Upper lobe of right lung (tissue), 1 donor: ENCODE measurements at places on chromosomes 6 and 20.

- DNase-seq, result no peak
Observed at GRCh38 chr20:34389954-34390555, 27.0 kb downstream of the ITCH start.

- DNase-seq, result no peak
Observed at GRCh38 chr20:11936157-11936556, 18.5 kb downstream of the BTBD3 start.

DNA sequence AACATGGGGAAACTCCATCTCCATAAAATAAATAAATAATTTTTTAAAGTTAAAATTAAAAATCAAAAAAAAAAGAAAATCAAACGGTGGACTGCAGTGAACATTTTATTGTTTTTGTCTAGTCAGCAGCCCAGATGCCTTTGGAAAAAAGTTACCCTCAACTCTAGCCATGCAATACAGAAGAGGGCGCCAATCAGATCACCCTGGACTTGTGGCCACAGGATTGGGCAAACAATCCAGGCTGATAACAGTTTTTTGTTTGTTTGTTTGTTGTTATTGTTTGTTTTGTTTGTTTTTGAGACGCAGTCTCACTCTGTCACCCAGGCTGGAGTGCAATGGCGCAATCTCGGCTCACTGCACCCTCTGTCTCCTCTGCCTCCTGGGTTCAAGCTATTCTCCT, 30.5 kb upstream of the NELFCD start:
- DNase-seq, result no peak

DNA sequence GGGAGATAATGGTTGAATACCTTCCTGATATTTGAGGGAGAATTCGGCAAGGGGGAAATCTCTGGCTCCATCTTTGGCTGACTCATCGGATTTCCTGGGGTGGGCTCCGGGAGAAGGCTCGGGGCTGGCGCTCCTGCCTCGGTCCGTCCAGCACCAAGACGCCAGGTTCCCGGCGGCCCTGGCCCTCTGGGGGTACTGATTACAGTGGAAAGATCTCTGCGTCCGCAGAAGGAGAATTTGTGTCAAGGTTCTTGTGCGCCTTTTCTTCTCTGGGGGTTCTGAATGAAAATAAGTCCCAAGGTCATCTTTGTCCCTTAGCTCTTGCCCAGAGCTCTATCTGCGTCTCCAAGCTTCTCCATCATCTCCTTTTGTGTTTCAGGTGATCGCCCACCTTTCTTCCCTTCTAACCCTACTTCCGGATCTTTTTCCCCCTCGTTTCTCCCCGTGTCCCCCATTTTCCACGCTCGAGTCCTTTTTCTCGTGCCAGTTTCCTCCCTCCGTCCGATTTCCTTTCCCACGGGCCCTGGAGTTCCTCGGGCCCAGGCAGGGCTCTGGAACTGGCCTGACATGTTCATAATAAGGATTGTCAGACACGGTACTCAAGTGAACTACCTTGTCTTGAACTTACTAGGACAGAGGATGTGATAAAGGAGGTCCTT, 11.6 kb downstream of the NRN1 start:
- no peak for DNase-seq

GRCh38 chr20:17456279-17456678, 74.9 kb downstream of the BFSP1 start:
- DNase-seq, result no peak

DNA sequence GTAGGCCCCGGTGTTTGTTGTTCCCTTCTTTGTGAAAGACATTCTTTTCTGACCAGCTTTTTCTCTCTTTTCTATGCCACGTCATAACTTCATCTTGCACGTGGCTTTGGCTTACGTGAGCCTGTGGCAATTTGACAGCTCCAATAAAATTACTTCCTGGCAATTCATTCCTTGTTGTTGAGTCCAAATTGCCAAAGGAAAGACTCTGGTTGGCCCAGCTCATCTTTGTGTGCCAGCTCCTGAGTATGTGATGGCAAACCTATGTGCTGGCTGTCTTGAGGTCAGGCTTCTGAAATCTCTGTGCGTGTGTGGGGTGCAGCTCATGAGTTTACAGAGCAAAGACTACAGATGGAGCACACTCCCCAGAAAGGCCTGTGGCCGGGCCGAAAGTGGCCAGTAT, 272.5 kb upstream of the SGK1 start:
- no peak for DNase-seq

- no peak for DNase-seq
Observed at GRCh38 chr20:64056889-64057627, 5.9 kb upstream of the TCEA2 start.

GRCh38 chr6:125829433-125829832, 38.7 kb downstream of the NCOA7 start:
- no peak for DNase-seq

- DNase-seq, result no peak
Observed at GRCh38 chr6:35419417-35419816, 32.7 kb upstream of the FANCE start.

- no peak for DNase-seq
Observed at GRCh38 chr20:62675877-62676260, 32.8 kb upstream of the NTSR1 start.

DNA sequence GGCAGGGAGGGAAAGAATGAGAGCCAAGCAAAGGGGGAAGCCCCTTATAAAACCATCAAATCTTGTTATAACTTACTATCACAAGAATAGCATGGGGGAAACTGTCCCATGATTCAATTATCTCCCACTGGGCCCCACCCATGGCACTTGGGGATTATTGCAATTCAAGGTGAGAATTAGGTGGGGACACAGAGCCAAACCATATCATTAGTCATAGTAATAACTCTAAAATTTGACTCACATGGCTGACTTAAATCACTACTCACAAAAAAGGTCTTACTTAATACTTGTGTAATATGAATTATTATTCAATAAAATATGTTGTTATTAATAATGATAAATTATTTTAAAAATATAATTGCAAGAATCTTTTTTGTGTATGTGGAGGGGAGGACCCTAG, 178.1 kb upstream of the TCF21 start:
- no peak for DNase-seq

DNA sequence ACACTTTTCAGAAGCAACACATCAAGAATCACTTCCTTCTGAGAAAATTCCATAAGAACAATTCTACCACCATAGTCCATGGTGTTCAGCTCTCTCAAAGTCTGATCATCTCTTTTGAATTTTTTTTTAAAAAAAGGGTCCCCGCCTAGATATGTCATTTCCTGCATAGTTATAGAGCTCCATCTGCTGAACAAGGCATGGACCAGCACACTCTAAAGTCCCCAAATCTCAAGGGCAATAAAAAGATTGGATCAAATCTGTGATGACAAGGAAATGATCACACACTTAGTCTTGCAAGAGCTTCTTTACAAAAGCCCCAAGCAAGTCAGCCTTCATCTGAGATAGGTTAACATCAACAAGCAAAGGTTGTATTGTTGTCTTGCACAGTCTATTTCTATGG, 100.7 kb upstream of the STMND1 start:
- no peak for DNase-seq

DNA sequence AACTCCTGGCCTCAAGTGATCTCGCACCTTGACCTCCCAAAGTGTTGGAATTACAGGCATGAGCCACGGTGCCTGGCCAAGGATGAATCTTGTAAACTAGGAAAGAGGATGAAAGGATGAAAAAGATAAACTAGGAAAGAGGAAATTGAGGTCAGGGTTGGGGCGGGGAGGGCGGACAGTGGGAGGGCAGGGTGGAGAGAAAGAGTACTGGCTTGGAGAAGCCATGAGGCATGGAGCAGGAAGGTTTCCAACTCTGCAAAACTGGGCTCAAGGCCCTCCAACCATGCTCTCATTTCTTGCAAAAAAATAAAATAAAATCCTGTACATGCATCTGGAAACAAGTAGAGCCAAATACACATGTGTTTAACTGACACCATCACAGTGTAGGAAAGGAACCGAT, 256.6 kb upstream of the SGK1 start:
- no peak for DNase-seq

DNA sequence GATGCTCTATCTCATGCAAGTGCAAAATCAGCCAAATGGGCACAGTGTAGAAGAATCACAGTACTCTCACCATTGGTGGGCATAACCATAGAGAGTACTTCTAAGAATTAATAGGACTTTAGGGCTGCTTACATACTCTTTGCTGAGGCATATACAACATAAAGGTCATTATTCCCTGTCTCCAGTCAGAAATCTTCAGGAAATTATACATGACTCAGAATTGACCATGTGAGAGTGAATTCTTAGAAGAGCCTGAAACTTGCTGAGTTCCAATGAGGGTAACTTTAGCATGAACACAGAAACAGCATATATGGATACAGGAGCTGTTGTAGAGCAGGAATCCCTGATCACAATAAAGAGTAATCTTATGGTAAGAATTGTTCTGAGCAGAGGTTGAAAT, 498.7 kb downstream of the TENT5A start:
- DNase-seq, result no peak

- no peak for DNase-seq
Observed at GRCh38 chr6:20655317-20655716, 121.1 kb downstream of the CDKAL1 start.

GRCh38 chr20:18802012-18802634, 11.5 kb upstream of the SCP2D1 start:
- DNase-seq, result no peak

GRCh38 chr6:111711476-111711875, 105.8 kb upstream of the TRAF3IP2 start:
- no peak for DNase-seq

DNA sequence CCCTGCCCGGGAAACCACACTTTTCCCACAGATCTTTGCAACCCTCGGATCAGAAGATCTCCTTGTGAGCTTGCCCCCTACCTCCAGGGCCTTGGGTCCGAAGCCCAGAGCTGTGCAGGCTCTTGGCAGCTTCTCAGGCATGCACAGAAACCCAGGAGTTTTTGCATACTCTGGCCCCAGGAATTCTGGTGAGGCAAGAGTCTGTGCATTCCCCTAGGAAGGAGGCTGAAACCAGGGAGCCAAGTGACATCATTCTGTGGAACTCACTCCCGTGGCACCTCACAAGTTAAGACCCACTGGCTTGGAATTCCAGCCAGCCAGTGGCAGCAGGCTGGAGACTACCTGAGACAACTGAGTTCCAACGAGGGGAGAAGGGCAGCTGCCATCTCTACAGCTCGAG, 100.1 kb downstream of the TNFRSF21 start:
- no peak for DNase-seq

- DNase-seq, result no peak
Observed at GRCh38 chr6:85461798-85462170, 11.9 kb downstream of the NT5E start.

- no peak for DNase-seq
Observed at GRCh38 chr6:37303891-37304503, 46.1 kb upstream of the TMEM217 start.

- no peak for DNase-seq
Observed at GRCh38 chr20:40982415-40983145, 46.0 kb upstream of the TOP1 start.

- no peak for DNase-seq
Observed at GRCh38 chr20:20719411-20719810, 7.0 kb upstream of the RALGAPA2 start.

GRCh38 chr6:168188369-168189199, 109.6 kb upstream of the FRMD1 start:
- no peak for DNase-seq

DNA sequence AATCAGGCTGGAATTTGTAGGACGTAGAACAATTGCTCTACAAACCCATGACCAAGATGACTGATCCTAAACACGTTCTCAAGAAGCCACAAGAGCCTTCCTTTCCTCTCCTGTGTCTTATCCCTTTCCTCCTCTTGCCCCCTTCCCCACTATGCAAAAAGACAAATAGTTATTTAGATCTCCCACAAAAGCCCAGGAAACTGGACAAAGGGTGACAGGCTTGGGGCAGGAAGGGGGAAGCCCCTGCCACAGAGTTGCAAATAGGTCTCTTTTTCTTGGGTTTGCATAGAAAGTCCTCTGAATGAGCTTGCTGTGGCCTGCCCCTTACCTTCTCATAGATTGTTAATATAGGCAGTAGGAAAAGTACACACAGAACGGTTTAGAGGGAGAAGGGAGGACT, 377.1 kb upstream of the BTBD3 start:
- no peak for DNase-seq

DNA sequence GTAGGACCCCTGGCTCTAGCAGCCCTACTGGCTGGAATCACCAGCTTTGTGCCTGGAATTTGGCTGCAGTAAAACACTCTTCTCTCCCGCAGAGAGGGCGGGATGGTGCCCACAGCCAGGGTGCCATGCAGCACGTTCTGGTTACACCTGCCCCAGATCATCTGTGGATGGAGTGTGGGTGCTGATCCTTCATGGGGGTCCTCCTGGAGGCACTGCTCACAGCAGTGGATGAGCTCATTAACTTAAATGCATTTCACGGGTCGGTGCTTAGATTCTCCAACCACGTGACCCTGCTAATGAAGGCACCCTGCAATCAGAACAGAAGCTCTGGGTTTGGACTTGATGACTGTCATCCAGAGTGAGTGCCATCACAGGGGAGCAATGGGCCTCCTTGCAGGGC, 138.6 kb upstream of the AFDN start:
- DNase-seq, result no peak

- no peak for DNase-seq
Observed at GRCh38 chr20:15113144-15113773, 775.8 kb upstream of the FLRT3 start.

DNA sequence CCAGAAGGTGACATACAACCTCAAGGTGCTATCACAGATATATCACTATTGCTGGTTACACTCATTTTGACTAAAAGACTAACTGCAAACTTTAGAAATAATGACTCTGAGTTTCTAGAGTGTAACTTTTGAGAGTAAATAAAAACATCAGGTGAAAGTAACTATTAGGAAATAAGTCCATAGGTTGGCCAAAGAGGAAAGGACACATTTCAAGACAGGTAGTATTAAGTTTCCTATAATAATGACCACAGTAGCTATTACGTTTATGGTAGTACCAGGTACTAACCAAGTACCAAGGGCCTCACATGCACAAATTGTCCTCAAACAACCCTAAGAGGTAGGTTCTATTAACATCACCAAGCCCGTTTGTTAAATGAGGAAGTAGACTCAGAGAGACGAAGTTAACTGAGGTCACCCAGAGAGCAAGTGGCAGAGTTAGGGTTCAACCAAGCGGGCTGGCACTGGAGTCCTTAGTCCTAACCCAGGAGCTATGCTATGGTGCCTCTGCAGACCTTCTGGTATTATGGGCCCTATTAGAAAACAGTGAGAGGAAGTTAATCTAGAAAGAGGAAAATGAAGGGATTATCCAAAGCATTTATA, 36.8 kb downstream of the HEBP2 start:
- DNase-seq, result no peak

DNA sequence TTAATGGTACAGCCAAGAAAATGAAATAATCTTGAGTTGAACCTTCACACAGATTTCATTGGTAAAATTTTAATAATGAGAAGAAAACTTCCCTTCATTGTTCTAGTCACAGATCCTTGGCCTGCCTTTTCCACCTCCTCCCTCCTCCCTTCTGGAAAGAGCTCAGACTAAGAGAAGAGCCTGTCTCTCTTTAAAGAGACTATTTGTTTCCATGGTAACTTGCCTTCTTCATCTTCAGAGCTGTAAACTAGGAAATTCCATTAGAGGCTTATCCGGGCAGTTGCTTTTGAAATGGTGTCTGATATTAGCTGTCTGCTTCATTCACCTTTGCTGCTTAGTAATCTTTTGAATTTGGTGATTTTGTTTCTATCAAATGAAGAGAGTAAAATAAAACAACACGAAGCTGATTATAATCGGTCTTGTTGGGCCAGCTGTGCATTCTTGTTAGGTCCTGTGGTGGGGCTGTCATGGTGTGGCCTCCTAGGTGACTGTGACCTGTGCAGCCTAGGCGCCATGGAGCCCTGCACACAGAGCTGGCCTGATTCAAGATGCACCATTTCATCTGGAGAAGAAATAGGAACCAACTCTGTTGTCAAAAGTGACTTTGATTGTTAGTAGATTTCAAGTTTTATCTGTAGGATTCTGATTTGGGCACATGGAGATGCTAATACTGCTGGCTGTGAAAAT, 96.7 kb downstream of the MAP3K7 start:
- no peak for DNase-seq

GRCh38 chr6:38933426-38933825, 115.2 kb upstream of the GLP1R start:
- no peak for DNase-seq
